Stimulated activated CD8-positive, alpha-beta memory T cell treated with anti-CD3 and anti-CD28 coated beads, Interleukin-15, amount 100 ng/mL, for 4 hours (primary cell): ENCODE measurements at places on chromosomes 3 and 15.

- DNase-seq, result no peak
Observed at GRCh38 chr15:95609096-95609495, 721.4 kb upstream of the NR2F2 start.

DNA sequence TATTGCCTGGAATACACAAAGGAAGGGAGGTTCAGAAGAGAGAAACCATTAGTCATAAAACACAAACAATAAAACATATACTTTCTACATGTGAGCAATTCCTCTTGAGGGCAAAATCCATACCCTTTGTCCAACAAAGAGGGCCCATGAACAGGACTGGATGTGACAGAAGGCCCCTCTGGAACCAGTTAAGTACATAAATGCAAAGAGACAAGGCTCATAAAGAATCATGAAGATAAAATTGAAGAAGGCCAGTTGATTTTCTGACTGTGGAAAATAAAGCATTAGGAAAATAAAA, 58.3 kb upstream of the CPOX start:
- DNase-seq, result no peak

DNA sequence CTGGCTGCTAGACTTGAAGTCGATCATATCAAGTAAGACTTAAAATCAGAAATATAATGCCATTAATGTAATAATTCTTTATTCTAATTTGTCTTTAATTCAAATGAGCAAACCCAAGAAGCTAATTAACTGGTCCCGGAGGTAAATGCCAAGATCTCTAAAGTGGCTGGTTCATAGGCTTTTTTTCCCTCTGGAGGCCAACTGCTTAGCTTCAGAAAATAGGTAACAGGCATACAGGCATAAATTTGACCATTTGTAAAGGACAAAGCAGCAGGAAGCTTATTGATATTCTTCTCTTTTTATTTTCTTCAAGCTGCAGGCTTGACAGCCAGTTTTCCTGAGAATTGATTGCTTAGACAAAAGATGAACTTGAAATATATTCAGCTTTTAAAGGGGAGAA, 158.6 kb upstream of the RAP2B start:
- no peak for DNase-seq

- DNase-seq, result no peak
Observed at GRCh38 chr3:52801839-52802238, 7.2 kb downstream of the ITIH3 start.

GRCh38 chr3:143306407-143306806, 186.8 kb downstream of the CHST2 start:
- no peak for DNase-seq

DNA sequence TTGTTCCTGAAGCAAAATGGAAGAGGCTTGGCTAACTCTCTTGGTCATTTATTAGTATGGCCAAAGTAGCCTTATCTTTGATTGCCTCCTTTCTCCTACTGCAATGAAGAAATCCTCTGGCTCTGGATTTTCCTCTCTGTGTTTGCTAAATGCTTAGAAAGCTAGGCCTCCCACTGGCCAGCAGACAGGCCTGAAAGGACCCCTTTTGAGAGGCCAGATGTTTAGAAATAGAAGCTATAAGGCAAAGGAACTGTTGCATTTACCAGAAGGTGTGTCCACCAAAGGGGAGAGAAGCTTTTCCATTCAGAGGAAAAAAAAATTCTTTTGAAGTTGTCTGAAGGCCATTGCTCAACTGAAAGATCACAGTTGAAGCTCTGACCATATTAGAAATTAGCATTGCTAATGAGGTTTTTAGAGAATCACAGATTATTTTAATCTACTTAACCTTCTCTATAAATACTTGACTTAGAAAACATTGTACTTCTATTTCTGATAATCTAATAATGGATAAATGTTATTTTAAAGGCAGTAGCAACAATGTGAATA, 160.8 kb downstream of the SYNPR start:
- DNase-seq, result no peak
